ENCODE measurements at places on chromosomes 4 and X. TPM values are rescaled to one million over a fixed set of nuclear protein-coding genes. Genes with fewer than 3 reads are reported as not detected.

The CYBB gene
- not detected for total RNA-seq

The OPHN1 gene
- total RNA-seq, result 2.8 TPM

The MAGEA2B gene
- not detected for total RNA-seq

The TAF7L gene
- under 0.01 TPM for total RNA-seq

The ERCC6L gene
- 0.25 TPM for total RNA-seq

The GYPE gene
- under 0.01 TPM for total RNA-seq

The TRAM1L1 gene
- total RNA-seq, result 2.4 TPM

The PDZD11 gene
- total RNA-seq, result 58.7 TPM

The STOX2 gene
- total RNA-seq, result 4.8 TPM

The WFS1 gene
- 23.5 TPM for total RNA-seq

The XK gene
- total RNA-seq, result 0.16 TPM

The RBM46 gene
- total RNA-seq, result 0.81 TPM
